Brain (organoid and tissue), 16 donors: ENCODE measurements at places on chromosomes 16 and 17. TPM values are rescaled to one million over a fixed set of nuclear protein-coding genes. Genes with fewer than 3 reads are reported as not detected.
A peak's percentile ranks its signal among the peaks of the same experiment; 100 is the strongest.

Gene KCNH6
- polyA plus RNA-seq = 19.4 TPM

DNA sequence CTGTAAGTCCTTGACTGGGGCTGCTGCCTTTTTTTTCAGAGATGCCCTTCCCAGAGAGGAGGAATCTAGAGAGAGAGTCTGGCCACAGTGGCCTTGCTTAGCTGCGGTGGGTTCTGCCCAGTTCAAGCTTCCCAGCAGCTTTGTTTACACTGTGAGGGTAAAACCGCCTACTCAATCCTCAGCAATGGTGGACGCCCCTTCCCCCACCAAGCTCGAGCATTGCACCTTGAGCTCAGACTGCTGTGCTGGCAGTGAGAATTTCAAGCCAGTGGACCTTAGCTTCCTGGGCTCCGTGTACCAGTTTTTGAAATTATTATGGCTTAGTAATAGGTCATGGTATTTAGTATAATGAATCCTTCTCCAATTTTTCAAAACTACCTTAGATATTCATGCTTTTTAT lies 395.4 kb downstream of the NPIPA7 start:
- no peak for DNase-seq

DNA sequence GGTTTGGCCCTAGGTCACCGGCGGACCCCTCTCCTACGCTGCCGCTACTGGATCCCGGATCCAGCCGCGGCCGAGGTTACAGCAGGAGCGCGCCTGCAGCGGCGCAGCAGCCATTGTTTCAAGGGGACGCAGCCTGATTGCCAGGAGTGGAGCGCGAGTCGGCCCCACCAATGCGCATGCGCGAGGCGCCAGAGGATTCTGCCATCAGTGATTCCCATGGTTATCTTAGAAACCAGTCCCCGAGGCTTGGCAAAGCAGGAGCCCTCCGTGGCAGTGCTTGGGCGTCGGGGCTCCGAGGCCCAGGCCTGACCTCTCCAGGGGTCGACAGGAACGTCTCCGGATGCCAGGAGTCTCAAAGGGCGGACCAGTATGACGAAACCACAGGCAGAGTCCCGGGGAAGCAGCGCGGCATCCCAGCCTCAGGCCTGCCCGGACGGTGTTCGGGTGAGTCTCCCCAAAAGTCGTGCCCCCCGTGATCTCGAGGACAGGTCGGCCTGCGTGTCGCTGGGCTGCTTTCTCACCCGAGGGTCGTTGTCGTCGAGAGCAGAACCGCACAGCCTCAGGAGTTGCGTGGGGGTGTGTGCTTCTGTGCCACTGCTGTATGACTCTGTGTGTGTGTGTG lies 608.5 kb downstream of the KCNJ18 start:
- no peak for DNase-seq

DNA sequence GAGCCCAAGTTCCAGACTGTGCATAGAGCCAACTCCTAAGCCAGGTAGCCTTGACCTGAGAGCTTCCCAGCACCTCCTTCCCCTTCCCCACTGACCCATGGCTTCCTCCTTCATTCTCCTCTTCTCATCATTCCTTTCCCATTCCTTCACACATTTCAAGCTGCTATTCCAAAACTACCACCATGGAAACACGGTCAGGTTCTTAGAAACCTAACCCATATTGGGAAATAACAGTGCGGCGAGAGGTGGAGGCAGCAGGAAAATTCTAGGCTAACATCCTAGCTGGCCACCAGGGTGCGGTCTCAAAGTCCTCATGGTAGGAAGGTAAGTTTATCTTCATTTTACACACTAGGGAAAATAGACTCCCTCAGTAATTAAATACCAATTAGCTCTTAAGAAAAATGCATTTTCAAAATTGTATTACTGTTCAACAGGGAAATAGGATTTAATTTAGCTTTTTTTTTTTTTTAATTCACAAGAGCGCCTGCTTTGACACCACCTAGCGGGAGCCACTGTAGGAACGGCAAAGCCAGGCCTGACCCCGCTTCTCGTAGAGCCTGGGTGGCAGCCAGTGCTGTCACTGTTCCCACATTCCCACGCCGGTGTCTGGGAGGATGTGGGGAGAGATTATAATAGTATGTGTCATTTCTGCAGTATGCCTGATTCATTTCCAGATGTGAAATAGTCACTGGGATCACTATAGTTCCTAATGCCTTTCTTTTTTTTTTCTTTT lies 14.0 kb upstream of the SPHK1 start:
- no peak for DNase-seq

Gene TM4SF5
- polyA plus RNA-seq = not detected

DNA sequence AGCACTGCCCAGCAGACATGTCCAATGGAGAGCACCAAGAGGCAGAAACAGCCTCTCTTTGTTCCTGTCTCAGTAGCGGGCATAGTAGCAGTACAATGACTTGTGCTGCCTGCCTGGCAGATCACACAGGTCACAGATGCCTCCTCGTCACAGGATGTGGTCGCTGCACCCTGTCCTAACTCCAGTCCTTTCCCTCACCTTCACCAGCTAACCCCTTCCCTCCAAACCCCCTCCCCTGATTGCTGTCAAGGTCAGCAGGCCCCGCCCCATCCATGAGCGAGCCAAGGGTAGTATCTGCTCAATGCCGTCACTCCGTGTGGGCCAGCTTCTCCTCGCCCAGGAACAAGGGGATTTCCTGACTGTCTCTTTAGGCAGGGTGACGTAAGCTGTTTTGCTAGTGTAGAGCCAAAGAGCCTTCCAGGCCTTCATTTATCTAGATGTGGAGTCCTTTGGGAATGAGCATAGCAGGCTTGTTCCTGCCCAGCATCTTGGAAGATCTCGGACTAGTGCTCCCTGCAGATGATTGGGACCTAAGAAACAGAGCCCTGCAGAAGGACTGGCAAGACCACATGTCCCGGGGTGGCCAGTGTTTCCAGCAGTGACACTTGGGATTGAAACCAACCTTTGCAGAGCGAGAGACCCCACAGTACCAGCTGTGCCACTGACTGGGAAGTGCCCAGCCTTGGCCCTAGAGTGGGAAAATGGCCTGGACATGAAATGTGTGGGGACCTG lies 75.9 kb upstream of the TNRC6C start:
- DNase-seq = peak; percentile 67

DNA sequence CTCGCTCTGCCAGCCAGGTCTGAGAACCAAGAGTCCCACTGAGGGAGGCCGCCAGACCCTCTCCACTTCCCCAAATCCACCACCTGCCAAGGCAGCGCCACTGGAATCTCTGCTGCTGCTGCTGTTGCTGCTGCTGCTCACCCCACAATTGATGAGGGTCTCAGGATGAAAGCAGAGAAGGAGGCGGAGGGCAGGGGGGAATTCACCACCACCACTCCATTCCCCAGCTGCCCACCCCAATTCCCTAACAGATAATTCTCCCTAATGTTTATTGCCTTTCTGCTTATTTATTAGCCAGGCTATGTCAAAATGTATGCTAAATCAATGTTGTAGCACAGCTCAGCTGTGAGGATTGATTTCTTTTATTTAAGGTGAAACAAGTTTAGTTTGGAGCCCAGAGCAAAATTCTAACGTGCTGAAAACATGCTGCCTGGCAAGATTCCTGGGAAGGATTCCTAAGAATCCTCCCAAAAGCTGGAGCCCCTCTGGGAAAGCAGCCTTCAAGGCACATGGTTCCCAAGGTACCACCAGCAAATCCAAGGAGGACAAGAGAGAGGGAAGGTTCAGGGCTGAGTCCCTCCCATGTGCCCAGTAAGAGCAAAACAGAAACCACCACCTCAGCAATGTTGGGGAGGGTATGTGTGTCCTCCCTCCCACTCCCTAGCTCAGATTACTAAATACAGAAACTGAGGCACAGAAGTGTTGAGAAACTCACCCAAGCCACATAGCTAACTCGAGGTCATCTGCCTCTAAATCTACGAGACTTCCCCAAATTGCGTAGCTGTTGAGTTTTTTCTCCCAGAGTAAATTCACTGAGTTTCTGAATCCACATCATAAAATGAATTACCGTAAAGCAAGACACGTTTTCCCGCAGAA lies 12.2 kb upstream of the CDH5 start:
- DNase-seq = no peak

GRCh38 chr16:12530302-12530701 lies 273.4 kb downstream of the CPPED1 start:
- DNase-seq = no peak

GRCh38 chr16:53090591-53091411 lies 36.0 kb downstream of the CHD9 start:
- DNase-seq = peak; percentile 92
